Anterior cingulate cortex (tissue), 58 donors: ENCODE measurements at places on chromosomes 6 and 20.

GRCh38 chr6:105331927-105332326 is 71.0 kb downstream of the PREP start:
- DNase-seq = no peak

DNA sequence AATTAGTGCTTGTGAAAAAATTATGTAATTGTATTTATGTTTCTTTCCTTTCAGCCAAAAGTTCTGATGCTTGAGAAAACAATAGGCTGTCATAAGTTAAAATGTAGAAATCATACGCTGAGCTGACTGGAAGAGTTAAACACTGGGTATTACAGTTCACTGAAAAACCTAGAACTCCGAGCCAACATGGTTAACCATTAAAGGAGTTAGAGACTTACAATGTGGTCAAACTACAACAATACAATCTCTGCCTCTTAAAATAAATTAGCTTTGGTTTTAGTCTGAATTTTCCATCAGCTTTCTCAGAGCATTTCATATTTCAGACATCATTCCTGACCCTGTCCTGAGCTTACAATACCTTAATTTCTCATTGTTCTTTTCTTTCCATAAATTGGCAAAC is 91.0 kb downstream of the COL12A1 start:
- DNase-seq = no peak

DNA sequence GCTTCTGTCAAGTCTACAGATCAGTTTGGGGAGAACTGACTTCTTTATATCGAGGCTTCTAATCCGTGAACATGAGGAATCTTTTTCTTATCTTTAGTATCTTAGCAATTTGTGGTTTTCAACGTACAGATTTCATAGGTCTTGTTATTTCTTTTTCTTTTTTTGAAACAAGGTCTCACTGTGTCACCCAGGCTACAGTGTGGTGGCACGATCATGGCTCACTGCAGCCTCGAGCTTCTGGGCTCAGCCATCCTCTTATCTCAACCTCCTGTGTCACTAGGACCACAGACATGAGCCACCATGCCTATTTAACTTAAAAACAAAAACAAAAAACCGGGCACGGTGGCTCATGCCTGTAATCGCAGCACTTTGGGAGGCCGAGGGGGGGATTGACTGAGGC is 29.3 kb downstream of the DNAJC5 start:
- no peak for DNase-seq

DNA sequence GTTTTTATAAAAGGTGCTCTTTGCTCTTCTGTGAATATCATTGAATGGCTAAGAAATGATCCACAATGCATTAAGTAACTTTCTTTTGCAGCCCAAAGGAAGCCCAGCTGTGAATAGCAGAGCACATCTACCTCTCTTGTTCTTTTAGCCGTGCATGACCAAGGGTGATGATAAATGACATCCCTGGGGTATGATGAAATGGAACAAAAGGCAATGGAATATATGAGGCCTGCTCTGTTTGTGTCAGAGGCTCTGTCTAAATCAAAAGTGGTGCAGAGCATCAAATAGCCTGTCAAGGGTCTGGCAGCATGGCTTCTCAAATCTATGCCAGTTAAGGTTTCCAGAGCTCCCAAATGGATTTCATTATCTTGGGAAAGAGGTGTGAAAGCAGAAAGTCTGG is 362.6 kb upstream of the RNF217 start:
- DNase-seq = no peak

DNA sequence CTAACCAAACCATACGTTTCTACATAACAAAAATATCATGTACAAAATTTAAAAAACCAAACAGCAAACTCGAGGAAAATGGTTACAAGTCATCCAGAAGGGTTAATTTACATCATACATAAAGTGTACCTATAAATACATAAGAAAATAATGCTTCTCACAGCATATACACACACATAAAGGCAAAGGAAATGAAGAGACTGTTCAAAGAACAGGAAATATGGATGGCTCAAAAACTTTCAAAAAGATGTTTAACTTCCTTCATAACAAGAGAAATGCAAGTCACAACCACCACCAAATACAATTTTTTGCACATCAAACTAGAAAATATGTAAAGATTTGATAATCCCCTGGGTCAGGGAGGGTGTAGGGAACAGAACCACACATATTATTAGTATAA is 7.5 kb downstream of the SLC22A23 start:
- no peak for DNase-seq

DNA sequence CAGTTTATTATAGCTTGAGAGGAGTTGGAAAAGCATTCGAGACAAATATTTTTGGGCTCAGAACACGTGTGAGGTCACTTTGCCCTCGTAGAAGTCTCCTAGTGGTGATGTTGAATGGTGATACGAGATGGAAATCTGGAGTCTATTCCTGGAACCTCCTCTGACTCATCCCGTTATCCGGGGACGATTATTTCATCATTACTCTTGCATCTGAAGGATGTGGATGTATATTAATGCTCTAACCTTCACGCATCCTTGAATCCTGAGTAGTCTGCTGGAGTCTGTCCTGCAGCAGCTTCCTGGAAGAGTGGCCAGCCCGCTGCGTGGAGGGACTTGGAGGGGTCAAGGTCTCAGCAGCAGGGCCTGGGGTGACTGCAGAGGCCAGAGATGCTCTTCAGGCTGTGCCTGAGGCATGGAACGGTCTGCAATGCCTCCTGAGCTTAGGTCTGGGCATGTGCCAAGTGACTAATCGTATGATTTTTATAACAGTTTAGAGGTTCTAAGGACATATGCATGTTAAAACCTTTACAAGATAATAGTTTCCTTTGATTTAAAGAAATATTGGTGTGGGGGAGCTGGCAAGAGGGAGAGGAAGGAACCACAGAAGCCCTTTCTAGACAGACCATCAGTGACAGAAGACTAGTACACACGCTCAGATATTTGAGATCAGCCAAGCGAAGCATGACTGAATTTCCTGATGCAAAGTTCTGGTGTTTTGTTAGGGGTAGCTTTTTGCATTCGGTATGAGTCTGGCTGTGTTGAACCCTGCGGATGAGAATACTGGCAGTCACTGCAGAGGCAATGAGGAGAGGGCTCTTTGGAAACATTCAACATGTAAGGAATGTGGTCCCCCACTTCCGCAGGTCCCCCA is 400.2 kb downstream of the QKI start:
- no peak for DNase-seq

- no peak for DNase-seq
Observed at GRCh38 chr20:32479012-32479411, 106.1 kb downstream of the NOL4L start.

DNA sequence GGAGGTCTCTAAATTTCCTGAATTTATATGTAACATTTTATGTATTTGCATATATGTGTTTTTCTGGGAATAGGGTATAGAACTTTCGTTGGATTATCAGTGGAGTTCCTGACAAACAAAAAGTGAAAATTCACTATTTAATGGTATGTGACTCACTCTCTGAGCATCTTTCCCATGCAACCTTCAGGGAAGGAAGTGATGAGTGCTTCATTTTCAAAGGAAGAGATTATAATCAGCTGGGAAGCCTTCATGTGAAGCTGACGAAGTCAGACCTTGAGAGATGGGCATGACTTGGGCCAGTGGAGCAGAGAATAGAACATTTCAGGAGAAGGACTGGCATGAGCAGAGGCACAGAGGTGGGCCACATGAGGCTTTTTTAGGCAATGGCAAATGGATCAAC is 72.7 kb downstream of the FAXC start:
- DNase-seq = no peak

DNA sequence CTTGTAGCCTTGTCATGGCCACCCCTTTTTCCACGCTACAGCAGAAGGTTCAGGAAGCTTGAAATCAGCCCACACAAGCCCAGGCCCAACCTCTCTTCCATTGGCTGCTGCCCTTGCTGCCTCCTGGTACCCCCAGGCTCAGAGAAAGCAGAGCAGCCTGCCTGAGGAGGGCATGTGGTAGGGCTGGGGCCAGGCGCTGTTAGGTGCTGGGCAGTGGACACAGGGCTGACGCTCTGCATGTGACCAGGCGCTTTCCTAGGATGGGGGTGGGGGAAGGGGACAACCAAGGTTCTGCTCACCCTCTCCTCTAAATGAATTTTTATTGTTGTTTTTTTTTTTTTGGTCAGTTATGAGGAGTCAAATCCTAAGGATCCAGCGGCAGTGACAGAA is 36.3 kb upstream of the ID1 start:
- DNase-seq = no peak

- DNase-seq = no peak
Observed at GRCh38 chr6:22910370-22910769, 341.0 kb downstream of the HDGFL1 start.

GRCh38 chr6:27605401-27606342 is 132.8 kb upstream of the ZNF184 start:
- no peak for DNase-seq

DNA sequence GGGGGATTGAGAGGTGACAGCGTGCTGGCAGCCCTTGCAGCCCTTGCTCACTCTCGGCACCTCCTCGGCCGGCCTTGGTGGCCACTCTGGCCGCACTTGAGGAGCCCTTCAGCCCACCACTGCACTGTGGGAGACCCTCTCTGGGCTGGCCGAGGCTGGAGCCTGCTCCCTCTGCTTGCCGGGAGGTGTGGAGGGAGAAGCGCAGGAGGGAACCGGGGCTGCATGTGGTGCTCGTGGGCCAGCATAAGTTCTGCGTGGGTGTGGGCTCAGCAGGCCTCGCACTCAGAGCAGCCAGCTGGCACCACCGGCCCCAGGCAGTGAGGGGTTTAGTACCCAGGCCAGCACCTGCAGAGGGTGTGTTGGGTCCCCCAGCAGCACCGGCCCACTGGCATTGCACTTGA is 912.2 kb upstream of the ADGRB3 start:
- no peak for DNase-seq

GRCh38 chr6:87738000-87738399 is 36.0 kb upstream of the AKIRIN2 start:
- DNase-seq = no peak

GRCh38 chr20:58406422-58407001 is 17.5 kb downstream of the VAPB start:
- no peak for DNase-seq

DNA sequence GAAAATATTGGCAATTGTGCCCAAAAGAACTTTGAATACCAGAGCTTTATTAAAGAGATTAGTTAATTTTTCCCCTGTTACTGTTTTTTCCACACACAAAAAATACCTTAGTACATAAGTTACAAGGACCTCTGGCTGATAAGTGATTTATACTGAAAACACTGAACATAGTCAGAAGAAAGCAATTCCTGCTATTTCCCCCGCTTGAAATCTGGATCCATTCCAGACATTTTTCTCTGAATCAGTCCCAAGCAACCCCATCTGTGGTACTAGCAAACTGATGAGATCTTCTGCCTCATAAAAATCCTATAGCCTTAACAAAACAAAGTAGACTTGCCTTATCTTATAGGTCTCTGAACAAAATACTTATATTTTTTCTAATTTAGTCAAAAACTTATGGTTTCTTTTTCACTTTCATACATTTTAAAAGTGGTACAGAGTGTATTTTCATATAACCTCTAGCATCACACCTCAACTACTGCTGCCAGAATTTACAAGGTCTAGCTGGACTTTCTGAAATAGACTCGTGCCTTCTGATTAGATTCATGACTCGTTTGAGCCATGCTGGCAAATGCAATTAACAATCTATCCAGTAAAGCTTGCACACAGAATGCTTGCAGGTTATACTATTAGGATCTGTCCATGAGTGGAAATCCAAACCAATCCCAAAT is 111.9 kb downstream of the TBX18 start:
- DNase-seq = no peak

- DNase-seq = no peak
Observed at GRCh38 chr20:3990716-3991115, 24.6 kb downstream of the RNF24 start.

DNA sequence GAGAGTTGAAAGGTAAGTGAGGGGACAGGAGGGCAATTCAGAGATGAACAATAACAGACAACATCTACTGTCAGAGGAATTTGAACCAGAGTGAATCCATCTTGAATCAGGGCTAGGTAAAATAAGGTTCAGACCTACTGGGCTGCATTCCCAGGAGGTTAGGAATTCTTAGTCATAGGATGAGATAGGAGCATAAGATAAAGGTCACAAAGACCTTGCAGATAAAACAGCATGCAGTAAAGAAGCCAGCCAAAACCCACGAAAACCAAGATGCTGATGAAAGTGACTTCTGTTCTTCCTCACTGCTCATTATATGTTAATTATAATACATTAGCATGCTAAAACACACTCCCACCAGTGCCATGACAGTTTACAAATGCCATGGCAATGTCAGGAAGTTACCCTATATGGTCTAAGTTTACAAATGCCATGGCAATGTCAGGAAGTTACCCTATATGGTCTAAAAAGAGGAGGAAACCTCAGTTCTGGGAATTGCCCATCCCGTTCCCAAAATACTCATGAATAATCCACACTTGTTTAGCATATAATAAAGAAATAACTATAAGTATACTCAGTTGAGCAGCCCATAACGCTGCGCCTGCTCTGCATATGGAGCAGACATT is 248.5 kb downstream of the HAO1 start:
- no peak for DNase-seq

DNA sequence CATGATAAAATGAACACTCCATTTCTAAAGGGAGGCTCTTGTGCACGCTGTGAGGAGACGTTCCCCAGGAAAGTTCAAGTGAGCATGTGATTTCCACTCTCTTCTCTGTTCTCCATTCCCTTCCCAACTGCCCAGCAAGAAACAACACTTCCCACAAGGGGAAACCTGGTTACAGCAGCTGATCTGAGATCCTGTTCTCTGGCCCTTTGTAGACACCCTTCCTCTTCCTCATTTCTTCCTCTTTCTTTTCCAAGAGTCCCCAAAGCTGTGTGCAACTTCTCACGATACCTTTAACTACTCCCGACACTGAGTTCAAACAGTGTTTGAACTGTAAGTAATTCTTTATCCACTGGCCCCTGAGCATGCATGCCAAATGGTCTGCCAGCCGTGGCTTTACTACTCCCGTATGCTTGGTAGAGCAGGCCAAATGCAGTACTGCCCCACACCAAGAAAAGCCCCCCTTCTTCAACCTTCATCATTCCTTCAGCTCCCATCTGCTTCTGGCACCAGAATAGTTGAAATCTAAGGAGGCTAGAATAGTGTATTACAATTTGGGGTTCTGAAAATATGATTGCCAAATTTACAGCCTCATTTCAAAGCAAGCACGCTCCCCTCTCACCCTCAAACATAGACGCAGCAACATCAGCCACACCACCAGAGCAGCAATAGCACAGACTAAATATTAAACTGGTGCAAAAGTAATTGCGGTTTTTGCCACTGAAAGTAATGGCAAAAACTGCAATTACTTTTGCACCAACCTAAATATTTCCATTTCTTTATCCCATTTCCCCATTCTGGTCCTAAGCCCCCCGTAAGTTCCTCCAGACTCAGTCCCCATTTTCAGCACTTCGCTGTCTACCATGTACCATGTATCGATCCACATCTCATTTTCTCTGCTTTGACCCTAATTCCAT is 4.3 kb downstream of the HLA-DMB start:
- DNase-seq = no peak

- no peak for DNase-seq
Observed at GRCh38 chr6:74798302-74798701, 407.6 kb downstream of the COL12A1 start.

GRCh38 chr20:6504826-6505225 is 262.7 kb upstream of the BMP2 start:
- no peak for DNase-seq
